Stimulated activated CD8-positive, alpha-beta memory T cell treated with anti-CD3 and anti-CD28 coated beads, Interleukin-15, amount 100 ng/mL, for 24 hours (primary cell): ENCODE measurements at places on chromosomes 13 and 19.

DNA sequence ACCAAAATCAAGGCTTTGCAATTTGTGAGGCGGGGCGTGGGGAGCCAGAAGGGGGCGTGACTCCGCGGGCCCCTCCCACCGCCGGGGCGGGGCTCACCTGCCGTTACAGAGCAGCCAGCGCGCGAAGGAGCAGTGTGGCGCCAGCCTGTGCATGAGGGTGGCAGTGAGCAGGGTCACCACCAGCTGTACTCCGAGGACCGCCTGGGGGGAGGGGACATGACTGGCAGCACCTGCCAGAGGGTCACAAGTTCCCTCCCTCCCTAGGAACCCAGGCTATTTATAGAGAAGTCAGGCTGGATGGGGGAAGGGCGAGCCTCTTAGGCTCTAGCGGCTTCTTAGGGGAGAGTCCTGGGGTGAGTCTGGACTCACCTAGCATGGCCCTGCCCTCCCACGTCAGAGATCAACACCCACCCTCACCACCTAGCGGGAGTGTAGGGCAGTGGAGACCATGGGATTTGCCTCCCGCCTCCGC lies 3.6 kb downstream of the TMEM161A start:
- DNase-seq: peak; percentile 21

- peak; percentile 63 for DNase-seq
These were observed 8.4 kb downstream of the PEAK3 start for GRCh38 chr19:2273356-2274184.

GRCh38 chr19:43675269-43675879 lies 5.4 kb upstream of the PLAUR start:
- DNase-seq: no peak

DNA sequence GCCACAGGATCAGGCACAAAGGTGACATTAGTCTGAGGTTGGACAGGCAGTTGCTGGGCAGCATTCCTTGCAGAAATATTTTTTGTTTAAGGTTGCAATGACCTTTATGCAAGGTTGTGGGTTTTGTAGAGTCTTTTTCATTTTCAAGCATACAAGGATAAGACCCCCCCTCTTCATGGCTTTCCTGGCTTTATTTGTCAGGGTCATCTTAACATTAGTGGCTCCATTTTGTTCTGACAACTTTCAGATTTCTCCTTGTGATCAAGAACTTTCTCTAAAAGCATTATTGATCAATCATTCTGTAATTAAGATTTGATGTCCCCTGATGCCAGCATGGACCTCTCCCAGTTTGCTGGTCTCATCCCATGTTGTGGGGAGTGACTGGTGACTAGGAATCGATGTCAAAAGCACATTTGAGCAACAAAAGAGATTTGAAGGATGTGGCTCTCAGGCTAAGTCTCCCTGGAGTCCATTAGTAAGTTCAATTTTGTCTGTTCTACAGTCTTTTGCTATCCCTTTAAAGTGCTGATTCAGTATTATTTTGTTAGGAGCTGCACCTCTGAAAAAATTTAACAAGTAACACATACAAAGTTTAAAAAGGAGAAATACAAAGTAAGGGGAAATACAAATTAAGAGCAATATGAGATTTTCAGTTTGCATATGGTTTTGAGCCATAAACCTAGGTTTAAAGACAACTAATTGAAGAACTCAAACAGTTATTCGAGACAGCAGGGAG lies 5.3 kb downstream of the CARD8 start:
- DNase-seq: no peak

DNA sequence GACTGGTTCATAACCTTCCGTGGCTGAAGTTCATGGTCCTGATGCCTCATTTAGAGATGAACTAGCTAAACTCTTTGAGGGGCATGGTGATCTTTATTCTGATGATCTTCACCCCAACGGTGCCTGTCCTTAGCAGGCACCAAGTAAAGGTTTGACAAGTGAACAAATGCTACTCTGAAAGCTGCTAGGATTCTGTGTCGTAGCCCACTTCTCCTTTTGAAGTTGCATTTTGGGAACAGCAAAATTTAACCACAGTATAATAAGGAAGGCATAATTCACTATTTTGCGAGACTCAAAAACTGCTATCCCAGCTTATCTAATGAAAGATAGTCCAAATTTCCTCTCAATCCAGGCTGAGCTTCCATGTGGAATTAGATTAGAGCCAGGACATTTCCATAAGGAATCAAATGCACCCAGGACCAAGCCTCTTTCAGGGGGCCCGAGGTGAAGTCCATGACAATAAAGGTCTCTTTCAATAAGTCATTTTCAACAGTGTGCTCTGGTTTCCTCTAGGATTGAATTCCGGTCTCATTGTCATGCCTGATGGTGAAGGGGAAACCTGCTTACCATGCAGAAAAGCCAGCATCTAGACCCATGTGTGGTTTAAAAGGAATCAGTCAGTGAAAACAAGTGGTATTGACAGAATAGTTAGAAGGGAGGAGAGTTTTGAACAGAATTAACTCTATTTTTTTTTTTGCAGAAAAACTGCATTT lies 23.1 kb downstream of the SIAH3 start:
- no peak for DNase-seq

DNA sequence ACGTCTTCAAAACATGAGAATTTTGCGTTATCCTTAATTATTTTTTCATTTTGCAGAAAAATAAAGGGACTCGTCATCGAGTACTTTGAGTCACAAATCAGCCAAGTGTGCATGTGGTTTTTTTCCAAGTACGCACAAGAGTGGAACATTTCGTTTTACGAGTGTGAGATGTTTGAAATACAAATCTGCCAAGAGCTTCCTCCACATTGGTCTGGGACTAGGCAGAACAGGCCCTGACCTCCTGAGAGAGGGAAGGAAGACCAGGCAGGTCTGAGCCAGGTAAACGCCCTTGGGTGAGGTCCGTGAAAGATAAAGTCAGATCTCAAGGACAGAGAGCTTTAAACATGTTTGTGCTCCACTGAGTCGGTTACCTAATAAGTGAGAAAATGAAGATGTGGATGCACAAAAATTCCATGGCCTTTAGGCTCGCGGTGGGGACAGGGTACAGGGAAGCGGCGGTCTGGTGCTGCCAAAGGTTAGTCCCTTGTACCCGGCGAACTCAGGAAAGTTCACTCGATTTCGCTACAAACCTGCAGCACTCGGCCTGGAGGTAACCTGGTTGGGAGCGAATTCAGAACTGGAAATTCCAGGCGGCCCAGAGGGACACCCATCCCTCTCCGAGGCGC lies 473 bp upstream of the ITM2B start:
- no peak for DNase-seq

GRCh38 chr19:42229855-42230351 lies 9.8 kb downstream of the ZNF526 start:
- DNase-seq: no peak

GRCh38 chr19:44602081-44602480 lies 11.3 kb upstream of the IGSF23 start:
- DNase-seq: no peak

DNA sequence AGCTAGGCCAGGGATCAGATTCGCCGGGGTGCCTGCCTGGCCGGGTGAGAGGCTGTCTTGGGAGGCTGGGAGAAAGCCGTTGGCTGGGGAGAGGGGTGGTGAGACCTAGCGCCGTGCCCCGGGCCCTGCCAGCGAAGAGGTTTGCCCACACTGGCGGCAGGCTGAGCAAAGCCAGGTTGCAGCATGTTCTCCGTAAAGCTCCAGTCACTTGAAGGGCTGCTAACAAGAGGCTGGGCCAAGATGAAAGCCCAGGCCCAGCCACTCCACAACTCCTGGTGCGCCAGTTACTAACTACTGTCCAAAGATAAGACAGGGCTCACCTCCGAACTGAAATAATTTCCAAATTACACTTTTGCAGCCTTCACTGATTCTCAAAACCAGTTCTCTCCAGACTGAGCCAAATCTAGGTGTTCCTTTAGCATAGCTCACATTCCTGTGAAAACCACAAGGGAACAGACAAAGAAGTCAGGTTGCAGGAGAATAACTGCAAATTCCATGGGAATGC lies 16.3 kb downstream of the ELAVL1 start:
- DNase-seq: no peak

GRCh38 chr19:46661735-46662592 lies 982 bp upstream of the DACT3 start:
- no peak for DNase-seq

GRCh38 chr13:86324191-86324590 lies 525.0 kb upstream of the SLITRK6 start:
- no peak for DNase-seq
